ENCODE measurements at places on chromosomes 12 and 14.

GRCh38 chr14:91719839-91720238, 12.0 kb downstream of the CATSPERB start:
- DNase-seq: no peak

DNA sequence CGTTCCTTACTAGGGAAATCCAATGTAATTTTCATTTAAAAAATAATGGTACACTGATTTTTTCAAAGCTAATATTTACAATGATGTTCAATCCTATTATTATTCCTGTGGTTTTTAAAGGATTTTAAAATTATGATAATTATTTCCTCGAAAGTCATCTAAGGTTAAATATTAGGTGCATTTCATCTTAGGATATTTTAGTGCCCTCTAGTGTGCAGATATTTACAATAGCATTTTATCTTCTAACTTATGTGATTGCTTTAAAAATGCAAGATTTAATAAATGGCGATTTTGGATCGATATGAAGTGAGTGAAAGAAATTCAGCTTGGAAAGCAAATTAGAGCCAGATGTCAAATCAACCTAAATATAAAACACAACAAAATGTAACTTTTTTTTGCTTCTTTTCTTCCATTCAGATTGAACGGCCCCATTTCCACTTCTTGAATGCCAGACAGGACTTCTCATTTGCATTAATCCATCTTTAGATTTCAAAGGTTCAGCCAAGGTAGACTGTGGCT, 293.5 kb downstream of the SLC6A15 start:
- no peak for DNase-seq

GRCh38 chr12:26276709-26277108, 81.3 kb downstream of the SSPN start:
- no peak for DNase-seq

GRCh38 chr14:71143381-71144290, 236.4 kb downstream of the PCNX1 start:
- no peak for DNase-seq

GRCh38 chr14:37422319-37422718, 172.7 kb downstream of the FOXA1 start:
- DNase-seq: no peak

- DNase-seq: no peak
These were observed 86.6 kb downstream of the CDK17 start for GRCh38 chr12:96313606-96314005.

- DNase-seq: no peak
These were observed 108.6 kb upstream of the TTC7B start for GRCh38 chr14:90924621-90925340.

DNA sequence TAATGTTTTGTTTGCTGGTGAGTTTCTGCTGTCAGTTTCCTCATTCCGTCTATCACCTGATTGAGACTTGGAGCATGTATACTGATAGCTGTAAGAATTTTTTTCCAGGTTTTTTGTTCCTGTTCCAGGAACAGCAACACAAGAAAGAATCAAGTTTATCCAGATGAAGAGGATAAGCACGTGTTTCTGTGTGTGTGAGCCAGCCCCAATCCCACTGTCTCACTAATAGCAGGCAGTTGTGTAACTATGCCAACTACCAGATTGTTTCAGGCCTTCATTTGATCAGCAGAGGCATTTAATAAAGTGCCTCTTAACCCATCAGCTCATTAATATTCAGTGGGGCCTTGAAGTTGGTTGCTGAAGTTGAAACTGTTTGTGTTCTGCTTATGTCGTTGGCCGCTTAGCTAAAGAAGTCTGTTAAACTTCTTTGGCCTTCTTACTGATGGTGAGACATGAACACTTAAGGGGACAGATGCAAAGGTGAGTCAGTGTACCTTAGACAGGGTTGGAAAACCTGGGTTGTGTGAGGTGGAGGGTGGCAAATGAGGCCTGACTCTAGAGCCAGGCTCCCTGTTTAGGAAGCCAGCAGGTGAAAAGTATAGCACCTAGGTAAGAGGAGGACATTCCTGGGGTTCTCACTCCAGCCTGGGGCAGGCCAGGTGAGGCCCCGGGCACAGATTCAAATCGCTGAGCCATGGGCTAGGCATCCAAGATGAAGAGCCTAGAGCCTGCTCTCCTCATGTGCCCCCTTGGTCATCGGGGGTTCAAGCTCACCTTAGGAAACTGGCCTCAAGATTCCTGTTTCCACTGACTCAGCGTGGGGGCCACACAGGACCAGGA, 3.7 kb downstream of the ANKRD13A start:
- DNase-seq: no peak

DNA sequence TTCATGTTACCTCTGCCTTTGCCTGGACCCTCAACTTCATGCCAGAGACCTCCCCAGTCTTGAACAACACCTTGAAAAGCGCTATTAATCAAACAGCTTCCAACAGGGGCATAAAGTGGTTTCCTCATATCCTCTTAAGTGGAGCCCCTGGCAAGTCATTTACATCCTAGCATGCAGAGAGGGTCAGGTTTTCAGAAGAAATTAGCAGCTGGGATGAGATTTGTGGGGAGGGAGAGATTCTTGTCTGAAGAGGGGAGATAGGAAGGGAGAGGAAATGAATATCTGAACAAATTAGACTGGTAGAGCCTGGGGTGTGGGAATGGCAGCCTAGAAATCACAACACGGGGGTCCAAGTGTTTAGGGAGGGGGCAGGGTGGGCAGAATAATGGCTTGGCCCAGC, 45.6 kb downstream of the CALM1 start:
- no peak for DNase-seq

DNA sequence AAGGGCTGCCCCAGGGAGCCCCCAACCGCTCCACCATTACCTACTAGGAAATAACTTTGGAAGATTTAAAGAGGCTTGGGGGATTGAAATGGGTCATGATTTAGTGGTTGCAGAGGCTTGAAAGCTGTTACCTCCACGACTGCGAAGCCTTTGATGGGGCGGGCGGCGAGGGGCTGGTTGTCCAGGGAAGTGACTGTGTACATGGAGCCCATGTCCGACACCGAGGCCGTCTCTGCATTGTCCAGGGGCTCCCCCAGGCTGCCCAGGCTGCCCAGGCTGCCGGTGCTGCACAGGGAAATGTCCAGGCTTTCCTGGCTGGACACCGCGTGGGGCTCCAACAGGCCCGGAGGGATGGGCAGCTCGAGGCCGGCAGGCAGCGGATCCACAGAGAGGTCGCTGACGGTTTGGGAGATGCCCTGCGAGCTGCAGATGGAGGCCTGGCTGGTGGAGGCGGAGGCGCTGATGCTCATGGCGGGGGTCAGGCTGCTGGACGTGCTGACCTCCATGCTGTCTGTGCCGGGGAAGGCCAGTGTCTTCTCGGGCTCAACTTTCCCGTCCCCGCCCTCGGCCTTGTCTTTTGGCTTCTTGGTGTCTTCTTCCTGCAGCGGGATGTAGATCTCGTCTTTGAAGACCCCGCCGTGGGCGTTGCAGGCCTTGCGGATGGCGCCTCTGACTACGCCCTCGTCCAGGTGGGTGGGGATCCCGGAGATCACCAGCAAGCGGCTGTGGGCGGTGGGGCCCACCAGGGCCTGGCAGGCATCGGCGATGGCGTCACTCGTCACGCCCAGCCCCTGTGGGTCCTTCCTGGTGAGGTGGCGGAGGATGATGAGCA, 58.9 kb downstream of the TRAFD1 start:
- no peak for DNase-seq

DNA sequence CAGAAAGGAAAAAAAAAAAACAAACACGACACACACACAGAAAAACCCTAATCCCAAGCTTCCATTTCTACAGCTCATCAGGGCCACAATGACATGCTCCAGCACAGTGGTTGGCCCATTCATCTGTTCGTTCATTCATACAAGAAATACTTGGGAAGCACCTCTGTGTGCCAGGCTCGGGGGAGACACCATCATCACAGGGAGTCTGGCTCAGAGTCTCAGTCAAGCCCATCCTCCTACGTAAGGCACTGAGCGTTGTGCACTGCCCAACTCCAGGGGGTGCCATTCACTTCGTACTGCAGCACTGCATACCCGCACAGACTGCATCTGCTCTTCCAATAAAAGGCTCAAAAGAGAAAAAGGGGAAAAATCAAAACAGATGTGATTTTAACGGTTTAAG, 15.3 kb downstream of the VPS37B start:
- DNase-seq: no peak

- no peak for DNase-seq
These were observed 19.6 kb upstream of the SMOC1 start for GRCh38 chr14:69859591-69859990.

DNA sequence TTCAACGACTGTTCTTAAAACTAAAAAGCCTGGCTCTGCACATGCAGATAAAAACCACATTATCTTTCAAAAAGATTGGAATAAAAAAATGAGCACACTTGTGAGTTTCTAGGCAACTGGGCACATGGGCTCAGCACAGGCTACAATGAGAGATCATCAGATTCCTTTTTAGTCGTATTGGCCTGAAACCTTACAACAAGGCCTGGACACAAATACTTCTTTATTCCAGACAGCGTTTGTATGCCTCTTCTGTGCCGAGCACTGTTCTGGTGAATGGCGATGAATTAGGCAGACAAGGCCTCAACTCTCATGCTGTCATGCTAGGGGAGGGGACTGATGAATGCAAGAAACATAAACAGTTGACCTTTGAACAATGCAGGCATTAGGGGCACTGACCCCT, 463.0 kb downstream of the AACS start:
- DNase-seq: no peak

DNA sequence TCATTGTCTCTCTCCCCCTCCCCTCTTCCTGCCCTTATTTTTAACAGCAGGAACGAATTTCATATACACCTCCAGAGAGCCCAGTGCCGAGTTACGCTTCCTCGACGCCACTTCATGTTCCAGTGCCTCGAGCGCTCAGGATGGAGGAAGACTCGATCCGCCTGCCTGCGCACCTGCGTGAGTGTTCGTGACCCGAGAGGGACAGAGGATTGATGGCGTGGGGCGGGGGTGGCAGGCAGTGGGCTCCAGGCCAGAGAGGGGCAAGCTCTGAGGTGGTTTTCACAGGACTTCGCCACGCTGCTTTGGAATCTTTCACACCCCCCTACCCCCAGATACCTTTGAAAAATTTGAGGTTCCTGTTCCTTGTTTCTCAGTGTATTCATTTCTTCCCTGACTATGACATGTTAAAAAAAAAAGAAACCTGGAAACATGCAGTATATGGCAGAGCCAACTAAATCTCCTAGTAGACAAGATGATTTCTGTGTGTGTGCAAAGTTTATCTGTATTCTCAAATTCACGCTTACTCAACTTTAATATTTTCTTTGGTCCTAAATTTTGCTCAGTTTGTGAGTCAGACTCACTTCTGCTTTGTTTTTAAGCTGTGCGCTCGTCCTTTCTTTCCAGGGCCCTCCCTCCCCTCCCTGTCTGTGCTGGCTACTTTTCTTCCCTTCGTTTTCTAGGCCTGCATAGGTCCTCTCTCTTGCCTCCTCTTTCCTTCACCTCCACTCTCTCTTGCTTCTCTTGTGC, 103.1 kb downstream of the ETV6 start:
- no peak for DNase-seq

DNA sequence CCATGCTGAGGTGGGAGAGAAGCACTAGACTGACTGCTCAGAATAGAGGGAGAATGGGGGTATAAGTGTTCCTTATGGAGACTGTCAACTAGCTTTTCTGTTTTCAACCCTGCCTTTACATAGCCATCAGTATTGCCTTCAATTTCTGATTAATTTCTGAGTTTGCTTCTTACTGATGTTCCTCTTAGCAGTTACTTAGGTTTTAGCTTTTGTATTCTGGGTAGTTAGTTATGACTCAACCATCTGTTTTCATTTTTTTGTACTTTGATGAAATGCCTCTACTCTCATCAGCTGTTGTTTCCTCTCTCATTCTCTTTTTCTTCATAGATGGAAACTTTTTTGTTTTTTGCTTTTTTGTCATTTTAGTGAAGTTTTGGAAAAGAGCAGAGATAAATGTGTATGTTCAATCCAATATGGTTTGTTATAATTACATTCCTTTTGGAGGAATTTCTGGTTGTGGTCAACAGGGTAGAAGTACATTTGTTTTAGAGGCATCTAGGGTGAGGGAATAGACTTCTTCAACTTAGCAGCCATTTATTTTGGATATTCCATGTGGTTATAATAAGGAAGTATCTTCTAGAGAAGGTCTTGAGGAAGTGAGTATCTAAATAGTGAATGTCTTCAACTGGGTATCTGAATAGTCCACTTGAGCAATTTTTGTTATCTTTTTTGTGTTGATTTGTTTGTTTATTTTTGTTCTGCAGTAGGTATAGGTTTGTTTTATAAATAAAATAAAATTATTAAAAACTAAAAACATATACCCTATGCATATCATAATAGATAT, 29.6 kb downstream of the PMCH start:
- DNase-seq: no peak

GRCh38 chr14:30129807-30130206, 202.2 kb upstream of the PRKD1 start:
- no peak for DNase-seq

DNA sequence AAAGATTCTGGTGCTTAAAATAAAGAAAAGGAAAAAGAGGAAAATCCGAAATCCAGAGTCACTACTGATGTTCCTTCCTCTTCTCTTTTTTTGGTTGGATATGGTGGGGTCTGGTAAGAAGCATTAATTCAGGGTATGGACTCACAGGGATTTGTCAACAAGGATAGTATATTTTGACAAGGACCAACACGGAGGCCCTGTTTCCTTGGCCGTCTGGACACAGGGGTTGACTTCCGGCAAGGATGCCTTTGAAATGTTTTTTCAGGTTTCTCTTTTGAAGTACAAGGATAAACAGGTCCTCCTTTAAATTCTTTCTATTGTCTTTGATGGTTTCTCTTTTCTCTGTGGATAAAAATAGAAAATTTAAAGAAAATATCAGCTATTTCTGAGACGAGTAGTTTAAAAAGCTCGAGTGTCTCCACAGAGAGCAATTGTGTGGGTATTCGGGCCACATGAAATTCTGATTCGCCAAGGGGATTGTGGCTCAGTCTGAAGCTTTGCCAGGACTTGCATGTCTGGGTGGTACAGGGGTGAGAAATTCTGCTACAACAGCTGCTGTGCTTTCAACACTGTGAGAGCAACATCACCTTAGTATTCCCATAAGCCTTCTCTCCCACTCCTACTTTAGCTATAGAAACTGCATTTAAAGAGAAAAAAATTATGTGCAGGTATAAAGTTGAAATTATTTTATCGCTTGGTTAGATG, 88.5 kb upstream of the CSRP2 start:
- DNase-seq: no peak

GRCh38 chr12:8446642-8447547, 8.9 kb upstream of the CLEC6A start:
- DNase-seq: no peak

DNA sequence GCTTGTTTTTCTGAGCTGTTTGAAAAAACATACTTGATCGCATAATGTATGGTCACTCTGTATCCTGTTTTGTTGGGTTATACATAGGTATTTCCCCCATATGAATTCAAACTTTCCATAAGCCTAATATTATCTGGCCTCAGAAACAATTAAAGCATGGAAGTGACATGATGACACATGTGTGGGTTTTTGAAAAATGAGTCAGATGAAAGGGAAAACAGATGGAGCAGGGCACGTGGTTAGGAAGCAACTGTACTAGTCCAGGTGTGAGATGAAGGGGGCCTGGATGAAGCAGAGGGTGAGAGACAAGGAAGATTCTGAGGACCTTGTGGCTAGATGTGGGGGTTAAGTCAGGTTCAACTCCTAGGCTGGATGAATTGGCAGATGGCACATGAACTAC, 92.7 kb upstream of the DNM1L start:
- DNase-seq: no peak

Measured in vagina (tissue), 2 donors.